ENCODE measurements at places on chromosomes 2 and 18. TPM values are rescaled to one million over a fixed set of nuclear protein-coding genes. Genes with fewer than 3 reads are reported as not detected.

The RIT2 gene
- total RNA-seq = not detected

The C2orf76 gene
- total RNA-seq = 6.2 TPM

The MOGAT1 gene
- not detected for total RNA-seq

The CNGA3 gene
- total RNA-seq = not detected

The HOXD10 gene
- total RNA-seq = not detected

The ASB18 gene
- not detected for total RNA-seq

The RUFY4 gene
- not detected for total RNA-seq

The COLEC12 gene
- total RNA-seq = 0.50 TPM

The SPAG16 gene
- total RNA-seq = 16.2 TPM

The PIEZO2 gene
- 1.3 TPM for total RNA-seq

The GLB1L gene
- 21.8 TPM for total RNA-seq

The PLEKHH2 gene
- 2.8 TPM for total RNA-seq

The TDRD15 gene
- not detected for total RNA-seq

The UGT1A3 gene
- 0.37 TPM for total RNA-seq

DNA sequence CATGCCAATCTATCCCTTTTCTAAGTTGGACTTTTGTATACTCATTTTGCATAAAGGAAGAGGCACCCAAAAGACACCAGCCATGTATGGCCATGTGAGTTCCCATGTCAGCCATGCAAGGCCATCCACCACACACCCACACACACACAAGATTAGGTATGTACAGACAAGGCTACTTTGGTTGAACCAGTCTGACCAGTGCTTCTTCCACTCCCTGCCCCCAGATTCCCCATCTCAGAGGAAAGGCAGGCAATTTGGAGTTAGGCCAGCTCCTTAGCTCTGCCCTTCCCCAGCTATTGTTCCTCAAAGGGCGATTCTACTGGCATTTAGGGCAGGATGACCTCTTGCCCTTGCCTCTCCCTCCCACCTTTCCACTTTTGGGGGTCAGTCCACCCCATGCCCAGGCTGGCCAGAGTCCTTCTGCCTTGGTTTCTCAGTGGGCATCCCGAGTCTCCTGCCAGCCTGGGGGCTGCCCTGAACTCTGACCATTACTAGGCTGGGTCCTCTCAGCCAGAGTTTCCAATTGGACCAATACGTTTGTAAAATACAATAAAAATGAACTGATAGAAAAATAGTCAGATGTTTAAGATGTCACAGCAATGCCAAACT is 101.1 kb downstream of the ZBTB7C start:
- peak; percentile 81 for DNase-seq

- no peak for DNase-seq
These were observed 33.3 kb downstream of the POLR1A start for GRCh38 chr2:86072271-86072858.

GRCh38 chr2:11811036-11811654 is 64.7 kb downstream of the LPIN1 start:
- no peak for DNase-seq

- no peak for DNase-seq
These were observed 7.7 kb downstream of the SGO2 start for GRCh38 chr2:200533754-200534153.

DNA sequence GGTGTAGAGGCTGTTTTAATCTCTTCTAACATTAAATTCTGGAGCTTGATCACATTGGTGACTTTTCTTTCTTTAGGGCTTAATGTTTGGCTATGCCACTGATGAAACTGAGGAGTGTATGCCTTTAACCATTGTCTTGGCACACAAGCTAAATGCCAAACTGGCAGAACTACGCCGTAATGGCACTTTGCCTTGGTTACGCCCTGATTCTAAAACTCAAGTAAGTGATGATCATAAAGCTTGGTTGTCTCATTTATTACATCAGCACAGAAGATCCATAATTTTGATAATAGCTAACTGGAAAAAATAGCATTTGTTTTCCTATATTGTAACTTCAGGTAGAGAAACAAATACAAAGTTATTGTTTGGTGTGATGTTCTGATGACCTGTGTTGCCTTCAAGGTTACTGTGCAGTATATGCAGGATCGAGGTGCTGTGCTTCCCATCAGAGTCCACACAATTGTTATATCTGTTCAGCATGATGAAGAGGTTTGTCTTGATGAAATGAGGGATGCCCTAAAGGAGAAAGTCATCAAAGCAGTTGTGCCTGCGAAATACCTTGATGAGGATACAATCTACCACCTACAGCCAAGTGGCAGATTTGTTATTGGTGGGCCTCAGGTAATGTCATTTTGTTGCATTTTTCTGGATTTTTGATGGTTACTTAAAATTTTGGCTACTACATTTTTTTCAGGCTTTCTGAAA is 2.9 kb downstream of the MAT2A start:
- no peak for DNase-seq

GRCh38 chr2:164625378-164625971 is 4.2 kb upstream of the GRB14 start:
- DNase-seq = peak; percentile 84

DNA sequence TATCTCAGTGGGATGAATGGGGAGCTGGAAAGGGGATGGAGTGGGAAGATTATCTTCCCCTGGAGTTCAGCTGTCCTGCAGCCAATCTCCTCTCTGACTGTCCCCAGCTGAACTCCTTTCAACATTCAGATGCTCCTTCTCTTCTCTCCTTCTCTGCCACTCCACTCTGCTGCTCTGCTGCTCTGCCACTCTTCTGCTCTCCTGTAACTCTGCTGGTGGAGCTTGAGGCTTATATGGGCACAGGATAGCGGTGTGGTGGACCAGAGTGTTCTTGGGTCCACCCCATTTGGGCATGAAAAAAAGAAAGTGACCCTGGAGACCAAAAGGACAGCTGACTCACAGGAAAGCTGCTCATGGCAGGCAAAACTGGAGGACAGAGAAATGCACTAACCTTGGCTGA is 26.6 kb downstream of the FAHD2B start:
- DNase-seq = no peak

DNA sequence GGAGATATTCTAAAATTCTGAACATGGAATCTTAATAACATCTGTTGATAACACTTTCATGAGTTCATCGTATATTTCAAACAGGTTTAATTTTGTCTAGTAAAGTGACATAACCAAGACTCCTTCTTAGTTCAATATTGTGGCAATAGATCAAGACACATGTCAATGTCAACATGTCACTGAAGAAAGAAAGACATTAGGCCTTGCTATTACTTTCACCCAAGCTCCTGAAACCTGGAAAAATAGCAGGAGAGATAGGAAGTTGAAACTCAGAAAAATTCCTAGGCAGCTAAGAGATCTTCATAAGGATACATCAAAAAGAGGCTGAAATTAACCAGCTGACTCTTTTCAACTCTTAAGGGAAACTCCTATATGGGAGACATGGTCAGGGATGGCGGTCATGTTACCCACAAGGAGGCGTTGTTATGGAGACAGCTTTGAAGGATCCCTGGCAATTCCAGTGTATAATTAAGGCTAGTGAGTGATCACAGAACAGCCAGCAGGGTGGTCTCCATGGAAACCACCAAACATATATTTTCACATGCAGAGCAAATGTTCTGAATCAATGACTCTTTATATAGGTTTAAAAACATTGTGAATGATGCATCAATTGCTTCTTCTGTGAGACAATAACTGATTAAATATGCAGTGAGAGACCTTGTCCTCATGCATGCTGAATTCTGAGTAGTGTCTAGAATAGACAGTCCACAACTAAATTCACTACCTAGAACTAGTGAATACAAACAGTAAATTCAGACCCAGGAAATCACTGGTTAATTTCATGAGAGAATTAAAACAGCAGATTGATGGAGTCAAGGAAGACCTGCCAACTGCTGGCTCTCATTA is 115.3 kb upstream of the RIOK3 start:
- peak; percentile 50 for DNase-seq

- no peak for DNase-seq
These were observed 26.2 kb upstream of the EVA1A start for GRCh38 chr2:75586971-75587370.

DNA sequence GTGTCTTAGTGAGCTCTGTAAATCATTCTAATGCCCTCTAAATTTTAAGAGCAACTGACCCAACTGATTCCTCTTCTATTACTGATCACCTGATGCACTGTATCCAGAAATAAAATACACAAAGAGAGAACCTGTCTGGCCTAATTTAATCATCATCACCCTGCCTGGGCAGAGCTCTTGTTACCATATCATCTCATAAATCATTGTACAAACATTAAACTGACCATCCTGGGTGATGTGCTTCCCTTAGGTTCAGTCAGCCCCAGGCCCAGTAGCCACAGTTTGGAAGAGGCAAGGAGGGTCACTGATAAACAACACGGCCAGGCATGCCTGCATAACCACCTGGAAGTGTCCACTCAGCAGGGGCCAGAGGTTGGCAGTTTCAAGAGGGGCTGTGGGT is 22.7 kb upstream of the ACMSD start:
- DNase-seq = peak; percentile 30

GRCh38 chr2:55073000-55073983 is 23.0 kb upstream of the RTN4 start:
- DNase-seq = no peak

GRCh38 chr2:8535821-8536685 is 145.8 kb upstream of the ID2 start:
- DNase-seq = no peak

GRCh38 chr18:12819322-12819721 is 64.7 kb downstream of the PTPN2 start:
- no peak for DNase-seq

GRCh38 chr18:44961288-44961995 is 280.8 kb downstream of the SETBP1 start:
- no peak for DNase-seq

- no peak for DNase-seq
These were observed 280.1 kb downstream of the PTH2R start for GRCh38 chr2:208686665-208687064.

GRCh38 chr2:61549546-61549945 is 11.4 kb upstream of the XPO1 start:
- DNase-seq = no peak

GRCh38 chr18:67776929-67777328 is 260.4 kb upstream of the DSEL start:
- peak; percentile 13 for DNase-seq

GRCh38 chr2:235027558-235028214 is 75.9 kb downstream of the SH3BP4 start:
- DNase-seq = peak; percentile 54

GRCh38 chr2:48205137-48205798 is 299.0 kb upstream of the FBXO11 start:
- no peak for DNase-seq

DNA sequence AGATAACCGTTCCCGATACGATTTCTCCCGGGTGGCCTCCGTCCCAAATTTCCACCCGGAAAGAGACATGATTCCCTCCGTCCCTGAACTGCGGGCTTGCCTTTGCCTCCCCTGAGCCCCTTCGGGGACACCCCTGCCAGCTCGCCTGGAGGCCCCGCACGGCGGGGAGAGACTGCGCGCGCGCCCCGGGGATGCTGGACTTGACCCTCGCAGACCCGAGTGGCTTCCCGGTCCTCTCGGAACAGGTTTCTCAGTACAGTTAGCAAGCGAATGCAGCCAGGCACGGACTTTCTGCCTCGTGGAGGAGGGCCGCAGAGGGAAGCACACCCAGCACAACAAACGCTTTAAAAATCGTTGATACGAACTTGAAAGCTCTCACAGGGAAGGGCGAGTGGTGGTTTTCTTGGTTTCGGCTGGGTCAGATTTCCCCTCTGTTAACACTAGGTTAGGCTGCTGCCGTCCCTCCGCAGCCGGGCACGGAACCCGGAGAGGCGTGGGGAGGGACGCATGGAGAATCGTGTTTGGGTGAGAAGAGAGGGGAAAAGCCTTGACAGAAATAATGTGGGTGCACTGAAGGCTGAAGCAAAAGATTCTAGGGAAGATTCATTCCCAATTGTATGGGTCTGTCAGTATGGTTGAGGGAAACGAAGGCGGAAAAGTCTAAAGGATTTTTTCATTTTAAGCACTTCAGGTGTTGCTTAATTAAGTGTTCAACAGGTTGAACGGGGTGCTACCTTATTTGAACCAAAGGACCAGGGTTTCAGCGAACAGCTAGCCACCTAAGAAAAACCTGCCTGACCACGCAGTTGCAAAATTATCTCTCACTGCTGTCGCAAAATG is 916 bp downstream of the TNFRSF11A start:
- peak; percentile 17 for DNase-seq

GRCh38 chr2:232349946-232350635 is 28.5 kb upstream of the ALPP start:
- DNase-seq = no peak

GRCh38 chr2:48529194-48529593 is 760 bp upstream of the STON1 start:
- DNase-seq = no peak

GRCh38 chr2:235857598-235857997 is 310.6 kb downstream of the GBX2 start:
- no peak for DNase-seq

GRCh38 chr18:41940506-41941215 is 14.4 kb upstream of the PIK3C3 start:
- DNase-seq = peak; percentile 72

DNA sequence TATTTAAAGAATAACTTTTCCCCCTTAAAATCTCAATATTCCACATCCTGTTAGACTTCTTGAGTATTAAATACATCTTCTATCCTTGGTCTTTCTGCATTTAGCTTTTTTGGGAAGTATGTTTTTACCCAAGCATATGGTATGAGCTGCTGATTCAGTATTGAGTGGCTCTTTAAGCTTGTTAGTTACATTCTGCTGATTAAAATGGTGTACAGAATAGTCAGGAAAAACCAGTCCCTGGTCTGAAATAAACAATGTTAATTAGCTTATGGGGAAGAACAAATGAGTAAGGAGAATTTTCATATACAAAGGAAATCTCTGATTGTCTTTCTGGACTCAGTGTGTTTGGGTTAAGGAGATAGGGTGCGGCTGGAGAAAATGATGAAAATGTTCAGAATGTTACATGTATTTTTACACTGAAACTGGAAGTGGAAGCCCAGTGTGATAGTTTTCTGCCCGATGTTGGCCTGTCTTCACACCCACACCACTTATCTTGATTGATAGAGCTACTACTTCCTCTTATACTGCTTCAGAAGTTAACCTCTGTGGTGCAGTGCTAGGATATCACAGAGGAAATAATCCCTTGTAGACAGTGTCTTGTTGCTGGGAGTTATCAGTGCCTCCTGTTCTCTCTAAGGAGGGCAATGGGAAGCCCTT is 84.0 kb downstream of the MSH2 start:
- DNase-seq = no peak

DNA sequence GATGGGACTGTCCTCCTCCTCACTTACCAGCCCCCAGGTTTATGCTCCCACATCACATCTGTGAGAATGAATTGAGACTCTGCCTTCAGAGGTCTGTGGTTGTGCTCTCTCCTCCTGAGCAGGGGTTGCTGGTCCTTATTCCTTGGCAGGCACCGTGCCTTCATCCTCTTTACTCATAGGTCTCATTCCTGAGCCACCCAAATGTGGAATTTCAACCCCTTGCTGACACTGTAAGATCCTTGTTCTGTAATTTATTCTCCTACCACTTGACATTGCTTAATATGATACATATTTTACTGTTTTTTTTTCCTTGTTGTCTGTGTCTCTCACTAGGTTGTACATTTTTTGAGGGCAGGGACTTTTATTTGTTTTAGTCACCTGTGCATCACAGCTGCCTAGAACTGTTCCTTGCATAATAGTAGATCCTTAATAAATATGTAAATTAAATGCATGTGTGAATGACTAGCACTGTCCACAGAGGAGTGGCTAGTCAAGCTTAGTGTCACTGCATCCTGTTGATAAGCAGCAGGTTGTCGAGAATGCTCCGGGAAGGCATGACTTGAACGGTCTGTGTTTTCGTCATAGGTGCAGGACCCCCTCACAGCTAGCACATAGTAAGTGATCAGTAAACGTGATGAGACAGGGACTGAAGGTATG is 180.6 kb downstream of the ZNF407 start:
- DNase-seq = peak; percentile 57

GRCh38 chr2:8837795-8838140 is 355 bp upstream of the KIDINS220 start:
- DNase-seq = no peak

GRCh38 chr2:235605312-235606003 is 111.6 kb downstream of the AGAP1 start:
- DNase-seq = peak; percentile 87
